ENCODE measurements at places on chromosomes 2 and 18.

- DNase-seq = no peak
Measured at GRCh38 chr2:169573974-169574299, 272 bp upstream of the FASTKD1 start.

GRCh38 chr2:235265348-235265965 lies 228.4 kb upstream of the AGAP1 start:
- DNase-seq = no peak

DNA sequence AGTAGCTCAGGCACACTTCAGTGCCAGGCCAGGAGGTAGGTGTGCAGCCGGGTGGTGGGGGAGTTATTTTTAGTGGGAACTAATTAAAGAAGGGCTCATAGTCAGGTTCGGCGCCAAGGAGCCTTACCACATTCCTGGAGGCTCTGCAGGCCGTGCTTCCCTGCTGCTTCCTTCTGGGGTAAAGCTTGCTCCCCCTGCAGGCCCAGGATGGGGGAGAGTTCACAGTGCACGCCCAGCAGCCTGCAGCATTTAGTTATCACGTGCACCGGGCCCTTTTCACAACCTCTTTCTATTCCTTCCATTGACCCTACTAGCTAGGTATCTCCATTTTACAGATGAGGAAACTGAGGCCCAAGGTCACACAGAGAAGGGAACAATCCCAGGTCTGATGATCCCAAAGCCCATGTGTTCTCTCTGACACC lies 2.5 kb downstream of the KCNF1 start:
- DNase-seq = no peak

- no peak for DNase-seq
Measured at GRCh38 chr2:34705551-34706247, 1106.6 kb upstream of the FAM98A start.

GRCh38 chr18:76620321-76621170 lies 125.5 kb upstream of the ZNF516 start:
- DNase-seq = peak; percentile 15

- DNase-seq = no peak
Measured at GRCh38 chr2:226600802-226601201, 198.8 kb downstream of the IRS1 start.

- DNase-seq = no peak
Measured at GRCh38 chr18:7592305-7593071, 25.4 kb downstream of the PTPRM start.

GRCh38 chr2:38615237-38615636 lies 12.5 kb upstream of the HNRNPLL start:
- no peak for DNase-seq

DNA sequence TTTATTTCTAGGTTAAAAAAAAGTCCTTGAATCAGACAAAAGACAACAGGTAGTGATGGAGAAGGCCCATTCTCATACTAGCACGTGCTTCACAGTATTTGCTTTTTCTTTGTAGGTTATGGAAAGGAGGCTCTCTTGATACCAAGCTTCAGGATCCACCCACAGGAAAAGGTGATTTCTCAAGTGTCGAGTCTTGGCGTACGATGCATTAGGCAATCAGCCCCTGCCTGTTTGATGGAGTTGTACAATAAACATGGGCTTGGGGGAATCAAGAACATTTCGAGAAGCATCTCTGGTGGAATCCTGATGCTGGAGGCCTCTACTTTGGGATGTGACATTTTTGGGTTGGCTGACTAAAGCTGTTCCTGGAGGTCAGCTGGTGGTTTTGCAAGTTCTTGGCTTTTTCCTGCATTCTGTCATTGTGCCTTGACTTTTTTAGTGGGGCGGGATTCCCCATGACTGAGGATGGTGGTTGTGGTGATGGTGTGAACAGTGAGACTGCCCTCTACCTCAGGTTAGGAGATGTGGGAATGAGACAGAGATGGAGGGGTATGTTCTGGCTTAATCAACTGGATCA lies 231.5 kb upstream of the SPRED2 start:
- no peak for DNase-seq

- DNase-seq = no peak
Measured at GRCh38 chr2:160783474-160783873, 289.9 kb upstream of the RBMS1 start.

GRCh38 chr2:157751462-157752058 lies 122.9 kb upstream of the ACVR1C start:
- peak; percentile 29 for DNase-seq

DNA sequence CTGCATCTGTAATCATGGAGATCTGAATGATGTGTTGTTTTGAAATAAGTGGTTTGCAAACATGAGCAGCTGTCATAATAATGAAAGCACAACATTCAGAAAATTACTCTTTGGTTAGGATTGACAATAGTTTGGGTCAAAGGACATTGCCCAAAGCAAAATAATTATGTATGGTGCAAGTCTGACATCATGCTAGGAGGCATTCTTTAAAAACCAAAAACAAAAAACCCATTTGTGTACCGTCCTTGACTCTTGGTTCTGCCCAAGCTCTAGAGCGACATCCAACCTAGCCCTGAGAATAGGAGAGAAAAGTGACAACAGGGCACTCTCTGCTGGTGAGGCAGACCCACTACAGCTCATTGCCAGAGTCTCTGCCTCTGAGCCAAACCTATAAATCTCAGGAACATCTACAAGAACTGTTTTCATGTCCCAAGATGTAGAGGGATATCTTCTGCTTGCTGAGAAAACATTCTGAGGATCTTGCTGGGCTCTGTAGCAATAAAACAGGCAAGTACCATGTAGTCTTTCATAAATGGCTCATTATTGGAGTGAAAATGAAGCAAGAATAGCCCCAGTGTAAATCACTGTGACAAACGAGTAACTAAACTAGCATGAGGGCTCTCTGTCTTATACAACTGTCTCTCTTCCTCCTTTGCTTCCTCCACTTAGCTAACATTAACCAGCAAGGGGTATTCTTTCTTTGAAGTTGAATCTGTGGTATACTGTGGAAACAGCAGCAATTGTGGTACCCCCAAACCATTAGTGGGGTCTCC lies 266.8 kb upstream of the CXCR4 start:
- DNase-seq = peak; percentile 54

GRCh38 chr2:67871686-67872412 lies 191.0 kb downstream of the C1D start:
- no peak for DNase-seq

GRCh38 chr18:70622622-70623419 lies 334.0 kb downstream of the SOCS6 start:
- DNase-seq = no peak

GRCh38 chr2:43480874-43481273 lies 115.0 kb downstream of the THADA start:
- no peak for DNase-seq

- DNase-seq = no peak
Measured at GRCh38 chr2:23513872-23514793, 129.2 kb downstream of the KLHL29 start.

GRCh38 chr2:219002395-219003266 lies 9.4 kb upstream of the CRYBA2 start:
- peak; percentile 53 for DNase-seq

GRCh38 chr18:26307161-26307773 lies 81.0 kb downstream of the TAF4B start:
- DNase-seq = no peak

- no peak for DNase-seq
Measured at GRCh38 chr2:208222351-208222750, 32.5 kb downstream of the IDH1 start.

DNA sequence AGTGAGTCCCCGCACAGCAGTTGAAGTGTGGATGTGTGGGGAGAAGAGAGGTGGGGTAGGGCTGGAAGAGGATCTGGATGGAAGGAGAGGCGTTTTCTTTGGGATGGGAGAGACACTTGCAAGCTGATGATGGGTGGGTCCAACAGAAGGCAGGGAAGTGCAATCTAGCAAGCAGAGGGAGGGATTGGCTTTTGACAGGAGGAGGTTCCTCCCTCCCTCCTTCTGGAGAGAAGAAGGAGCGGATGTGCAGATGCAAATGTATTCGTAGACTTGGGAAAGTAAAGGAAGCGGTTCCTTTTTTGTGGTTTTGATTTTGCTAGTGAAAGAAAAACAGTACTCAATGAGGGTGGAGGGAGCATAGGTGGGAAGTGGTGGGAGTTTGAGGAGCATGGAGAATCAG lies 48.9 kb downstream of the LAMA3 start:
- no peak for DNase-seq

- DNase-seq = no peak
Measured at GRCh38 chr2:25336383-25336841, 5.3 kb downstream of the DNMT3A start.

- DNase-seq = no peak
Measured at GRCh38 chr2:64492821-64493220, 31.3 kb upstream of the AFTPH start.

DNA sequence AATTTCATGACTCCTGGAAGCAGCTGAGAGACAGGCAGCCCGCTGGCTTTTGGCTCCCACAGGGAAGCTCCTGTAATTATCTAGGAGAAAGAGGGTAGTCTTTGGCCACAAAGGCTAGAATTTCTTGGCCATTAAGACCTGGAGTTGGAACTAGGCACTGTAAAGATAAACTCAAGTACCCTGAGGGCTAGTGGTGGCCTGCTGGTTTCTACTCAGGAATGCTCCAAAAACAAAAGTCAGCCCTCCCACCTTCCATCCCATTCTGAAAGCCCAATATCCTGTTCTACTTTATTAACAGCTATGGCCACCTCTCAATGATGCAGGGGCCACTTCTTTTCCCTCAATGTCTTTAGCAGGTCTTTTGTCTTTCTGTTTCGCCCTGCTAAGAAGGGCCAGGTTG lies 34.0 kb upstream of the CYP26B1 start:
- DNase-seq = no peak

DNA sequence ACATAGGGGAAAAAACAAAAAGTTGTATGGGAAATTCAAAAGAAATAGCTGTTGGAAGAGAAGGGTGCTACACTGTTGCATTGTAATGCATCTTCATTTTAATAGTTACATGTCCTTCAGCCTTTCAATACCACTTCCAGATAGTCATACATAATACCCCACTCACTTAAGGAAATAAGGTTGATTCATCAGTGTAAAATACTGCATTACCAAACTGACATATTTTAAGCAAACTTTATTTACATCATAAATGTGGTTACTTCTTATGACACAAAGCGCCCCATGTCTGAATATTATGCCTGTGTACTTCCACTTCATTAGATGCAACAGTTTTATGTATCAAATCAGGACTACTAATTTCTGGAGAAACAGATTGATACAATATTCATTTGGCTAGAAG lies 4.5 kb downstream of the RBMS1 start:
- no peak for DNase-seq

DNA sequence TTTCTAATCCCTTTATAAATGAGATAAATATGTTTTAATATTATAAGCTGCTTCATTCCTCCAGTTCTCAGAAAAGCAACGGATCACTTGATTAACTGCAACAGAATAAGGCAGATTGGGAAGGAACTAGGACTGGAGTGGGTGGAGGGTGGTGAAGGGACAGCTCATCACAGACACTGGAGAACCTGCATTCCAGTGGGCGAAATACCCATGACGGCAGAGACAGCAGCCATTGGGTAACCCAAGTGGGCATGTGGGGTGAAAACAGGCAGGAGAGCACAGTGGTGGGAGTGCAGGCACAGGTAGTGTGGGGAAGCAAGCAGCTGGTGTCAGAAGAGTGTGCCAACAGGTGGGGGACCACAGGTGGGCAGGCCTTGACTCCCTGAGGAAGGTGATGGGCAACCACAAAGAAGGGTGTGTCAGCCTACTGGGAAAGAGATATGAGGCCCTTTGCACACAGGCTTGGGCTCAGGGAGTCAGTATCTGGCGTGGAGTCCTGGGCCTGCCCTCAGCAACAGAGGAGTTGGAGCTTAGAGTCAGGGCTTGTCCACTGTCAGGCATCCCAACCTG lies 27.2 kb downstream of the DPYSL5 start:
- DNase-seq = no peak

DNA sequence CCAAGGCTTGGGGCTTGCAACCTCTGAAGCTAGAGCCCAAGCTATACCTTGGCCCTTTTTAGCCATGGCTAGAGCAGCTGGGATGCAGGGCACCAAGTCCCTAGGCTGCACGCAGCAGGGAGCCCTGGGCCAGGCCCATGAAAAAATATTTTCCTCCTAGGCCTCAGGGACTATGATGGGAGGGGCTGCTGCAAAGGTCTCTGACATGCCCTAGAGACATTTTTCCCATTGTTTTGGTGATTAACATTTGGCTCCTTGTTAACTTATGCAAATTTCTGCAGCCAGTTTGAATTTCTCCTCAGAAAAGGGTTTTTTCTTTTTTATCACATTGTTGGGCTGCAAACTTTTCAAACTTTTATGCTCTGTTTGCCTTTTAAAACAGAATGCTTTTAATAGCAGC lies 56.9 kb upstream of the LHCGR start:
- no peak for DNase-seq

GRCh38 chr2:217976301-217976700 lies 26.5 kb downstream of the TNS1 start:
- DNase-seq = no peak

DNA sequence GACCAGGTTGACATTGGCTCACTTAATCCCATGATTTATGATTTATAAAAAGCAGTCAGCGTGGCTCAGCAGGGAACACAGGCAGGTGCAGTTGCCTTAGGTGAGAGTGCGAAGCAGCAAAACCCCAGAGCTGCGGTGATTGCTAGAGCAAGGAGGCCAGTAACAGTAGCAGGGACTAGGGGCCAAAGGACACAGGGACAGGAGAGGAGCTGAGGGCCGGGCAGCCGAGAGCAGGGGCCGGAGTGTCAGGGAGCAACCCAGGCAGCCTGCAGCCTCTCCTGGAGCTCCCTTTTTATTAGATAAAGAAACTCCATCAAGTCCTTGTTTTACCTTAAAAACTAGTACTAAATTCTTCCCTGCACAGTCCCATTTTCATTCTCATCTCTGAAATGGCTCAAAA lies 4.3 kb downstream of the MC2R start:
- DNase-seq = no peak

DNA sequence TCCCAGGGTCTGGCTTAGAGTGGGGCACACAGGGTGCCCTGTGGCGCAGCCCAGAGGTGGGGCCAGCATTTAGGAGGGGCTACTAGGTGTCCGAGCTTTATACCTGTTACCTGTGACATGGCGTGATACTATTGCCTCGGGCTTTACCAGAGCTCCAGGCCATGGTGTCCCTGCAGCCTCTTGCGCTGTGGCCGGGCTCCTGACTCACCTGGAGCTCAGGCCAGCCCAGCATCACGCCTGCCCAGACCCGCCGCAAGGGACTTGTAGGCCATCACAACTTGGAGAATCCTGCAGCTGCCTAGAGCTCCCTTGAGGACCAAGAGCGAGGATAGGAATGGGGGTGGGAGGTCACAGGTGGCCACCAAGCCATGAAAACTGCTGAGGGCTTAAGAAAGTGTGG lies 8.0 kb downstream of the INHBB start:
- no peak for DNase-seq

DNA sequence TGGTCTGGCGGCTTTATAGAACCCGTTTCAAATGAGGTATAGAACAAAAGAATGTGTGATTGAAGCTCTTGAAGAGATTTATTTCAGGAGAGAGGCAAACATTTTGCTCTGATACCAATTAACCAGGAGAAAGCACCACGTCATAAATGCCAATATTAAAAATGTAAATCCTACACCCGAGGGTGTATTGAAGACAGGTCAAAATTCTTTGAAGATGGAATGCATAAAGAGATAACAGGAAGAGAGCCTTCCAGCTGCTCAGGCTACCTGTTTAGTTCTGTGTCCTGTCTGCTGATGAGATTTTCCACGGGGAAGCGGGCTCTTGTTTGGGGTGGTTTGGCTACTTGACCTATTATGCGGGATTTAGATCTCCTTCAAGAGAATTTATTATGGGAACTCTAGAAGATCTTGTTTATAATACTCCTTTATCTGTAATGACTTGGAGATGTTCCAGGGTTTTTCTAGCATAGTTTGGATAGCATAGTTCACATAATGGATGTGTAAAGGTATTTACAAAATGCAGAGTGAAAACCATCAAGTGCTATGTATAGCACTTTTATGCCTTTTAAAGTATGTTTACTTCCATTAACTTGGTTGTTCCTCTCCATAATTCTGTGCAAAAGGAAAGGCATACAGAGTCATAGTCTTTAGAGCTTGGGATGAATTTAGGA lies 204.5 kb upstream of the SPRED2 start:
- no peak for DNase-seq

Measured in stimulated activated CD4-positive, alpha-beta T cell treated with anti-CD3 and anti-CD28 coated beads, Interleukin-4, amount 100 ng/mL, for 24 hours (primary cell).